ENCODE measurements at places on chromosomes 5 and 9. TPM values are rescaled to one million over a fixed set of nuclear protein-coding genes. Genes with fewer than 3 reads are reported as not detected.

The RELL2 gene
- 0.78 TPM for total RNA-seq

DNA sequence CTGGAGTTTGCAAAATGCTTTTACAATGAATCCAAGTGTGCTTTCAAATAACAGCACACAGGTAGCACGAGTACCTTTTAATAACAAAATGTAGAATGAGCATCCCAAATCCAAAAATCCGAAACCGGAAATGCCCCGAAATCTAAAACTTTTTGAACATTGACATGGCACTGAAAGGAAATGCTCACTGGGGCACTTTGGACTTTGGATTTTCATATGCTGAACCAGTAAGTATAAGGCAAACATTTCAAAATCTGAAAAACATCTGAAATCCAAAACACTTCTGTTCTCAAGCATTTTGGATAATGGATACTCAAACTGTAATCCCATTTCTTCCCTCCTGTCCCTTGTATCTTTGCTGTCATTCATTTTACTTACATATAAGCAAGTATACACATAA lies 50.1 kb downstream of the GCNT4 start:
- DNase-seq = no peak

GRCh38 chr5:83368319-83368718 lies 103.2 kb upstream of the VCAN start:
- DNase-seq = no peak

DNA sequence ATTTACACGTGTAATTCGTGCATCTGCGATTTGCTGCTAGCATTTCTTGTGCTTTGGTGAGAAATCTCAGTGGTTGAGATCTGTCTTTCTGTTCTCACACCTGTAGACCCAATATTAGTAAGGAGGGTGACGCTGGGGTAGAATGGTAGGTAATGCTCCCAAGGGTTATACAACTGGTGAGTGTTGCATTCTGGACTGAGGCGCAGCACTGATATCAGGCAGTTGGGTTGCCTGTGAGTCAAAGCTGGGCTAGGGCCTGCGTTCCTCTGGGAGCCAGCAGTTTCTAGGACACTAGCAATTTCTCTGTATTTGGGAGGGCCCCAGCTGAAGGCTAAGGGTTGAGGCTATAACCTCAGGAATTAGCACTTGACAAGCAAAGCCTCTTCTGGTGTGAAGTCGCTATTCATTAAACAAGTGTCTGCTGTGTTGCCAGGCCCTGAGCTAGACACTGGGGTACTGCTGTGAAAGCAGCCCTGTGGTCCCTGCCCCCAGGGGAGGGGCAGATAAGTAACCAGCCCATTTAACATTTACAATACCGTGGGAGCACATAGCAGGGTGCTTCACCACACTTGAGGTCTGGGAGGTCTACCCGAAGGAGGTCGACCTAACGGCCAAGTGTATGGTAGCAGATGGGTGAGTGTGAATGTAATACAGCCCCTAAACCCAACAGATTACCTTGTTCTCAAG lies 28.7 kb downstream of the LARP1 start:
- no peak for DNase-seq

The RAB24 gene
- total RNA-seq = 18.9 TPM

DNA sequence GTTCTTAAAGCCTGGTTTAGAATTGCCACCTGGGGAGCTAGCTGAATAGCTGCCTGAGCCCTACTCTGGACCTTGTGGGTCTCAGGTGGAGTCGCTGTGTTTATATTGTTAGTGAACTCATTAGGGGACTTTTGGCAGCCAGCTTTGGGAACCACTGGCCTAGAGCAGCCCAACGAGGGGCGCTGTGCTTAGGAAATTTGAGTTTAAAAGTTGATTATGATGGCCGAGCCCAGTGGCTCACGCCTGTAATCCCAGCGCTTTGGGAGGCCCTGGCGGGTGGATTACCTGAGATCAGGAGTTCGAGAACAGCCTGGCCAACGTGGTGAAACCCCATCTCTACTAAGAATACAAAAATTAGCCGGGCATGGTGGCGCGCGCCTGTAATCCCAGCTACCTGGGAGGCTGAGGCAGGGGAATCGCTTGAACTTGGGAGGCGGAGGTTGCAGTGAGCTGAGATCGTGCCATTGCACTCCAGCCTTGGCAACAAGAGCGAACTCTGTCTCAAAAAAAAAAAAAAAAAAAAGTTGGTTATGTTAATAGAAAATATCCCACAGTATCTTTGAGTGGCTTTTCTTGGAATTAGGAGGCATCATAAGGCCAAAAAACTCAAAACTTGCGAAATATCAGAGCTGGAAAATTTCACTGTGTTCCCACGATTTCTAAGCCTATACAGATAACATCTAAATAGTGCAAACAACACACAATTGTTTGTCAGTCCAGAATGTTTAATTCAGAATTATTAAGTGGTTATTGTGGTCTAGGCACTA lies 809 bp downstream of the MCCC2 start:
- no peak for DNase-seq

GRCh38 chr9:76044266-76044819 lies 153.9 kb downstream of the PCSK5 start:
- no peak for DNase-seq

The SNCAIP gene
- total RNA-seq = 1.7 TPM

The WNK2 gene
- 200 TPM for total RNA-seq

The PRR7 gene
- total RNA-seq = 1.4 TPM

GRCh38 chr9:132935026-132935425 lies 9.4 kb downstream of the TSC1 start:
- DNase-seq = no peak

The MOB3B gene
- 1.5 TPM for total RNA-seq

The FGF18 gene
- 10.1 TPM for total RNA-seq

The TOPORS gene
- 8.7 TPM for total RNA-seq

The SHC3 gene
- total RNA-seq = 1.1 TPM

The SEC61B gene
- total RNA-seq = 49.6 TPM

DNA sequence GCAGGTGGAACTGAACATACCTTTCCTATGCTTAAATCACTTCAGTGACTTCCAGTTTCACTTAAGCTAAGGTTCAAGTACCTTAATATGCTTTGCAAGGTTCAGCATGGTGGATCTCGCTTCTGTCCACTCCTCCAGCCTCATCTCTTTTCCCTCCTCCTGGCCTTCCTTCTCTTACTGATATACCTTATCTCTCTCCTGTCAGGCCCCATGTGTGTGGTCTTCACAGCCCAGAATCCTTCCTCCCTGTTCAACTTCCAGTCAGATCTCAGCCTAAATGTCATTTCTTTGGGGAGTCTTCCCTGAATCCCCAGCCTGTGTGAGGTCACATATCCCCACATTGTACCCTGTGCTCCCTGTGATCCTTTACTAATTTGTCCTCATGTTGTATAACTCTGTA lies 87.7 kb downstream of the ANGPTL2 start:
- no peak for DNase-seq

GRCh38 chr9:114677418-114677817 lies 4.6 kb downstream of the TEX48 start:
- no peak for DNase-seq

- peak; percentile 85 for DNase-seq
Measured at GRCh38 chr5:148965511-148966265, 97.2 kb downstream of the SH3TC2 start.

DNA sequence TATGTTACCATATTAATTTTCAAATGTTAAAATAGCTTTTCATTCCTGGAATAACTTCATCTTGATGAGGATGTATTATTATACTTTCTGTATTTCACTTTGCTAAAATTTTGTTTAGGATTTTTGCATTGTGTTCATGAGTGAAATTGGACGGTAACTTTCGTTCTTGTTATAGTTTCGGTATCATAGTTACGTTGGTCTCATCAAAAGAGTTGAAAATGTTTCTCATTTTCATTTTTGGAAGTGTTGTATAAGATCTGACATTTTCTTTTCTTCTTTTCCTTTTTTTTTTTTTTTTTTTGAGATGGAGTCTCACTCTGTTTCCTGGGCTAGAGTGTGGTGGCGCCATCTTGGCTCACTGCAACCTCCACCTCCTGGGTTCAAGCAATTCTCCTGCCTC lies 20.0 kb downstream of the PRRT1B start:
- no peak for DNase-seq

The EGFLAM gene
- total RNA-seq = 8.8 TPM

- no peak for DNase-seq
Measured at GRCh38 chr5:102600964-102601363, 102.2 kb upstream of the SLCO6A1 start.

- no peak for DNase-seq
Measured at GRCh38 chr5:76438025-76438424, 34.9 kb downstream of the IQGAP2 start.

The ARHGEF28 gene
- 1.9 TPM for total RNA-seq

- no peak for DNase-seq
Measured at GRCh38 chr5:6675784-6676491, 37.3 kb upstream of the TENT4A start.

DNA sequence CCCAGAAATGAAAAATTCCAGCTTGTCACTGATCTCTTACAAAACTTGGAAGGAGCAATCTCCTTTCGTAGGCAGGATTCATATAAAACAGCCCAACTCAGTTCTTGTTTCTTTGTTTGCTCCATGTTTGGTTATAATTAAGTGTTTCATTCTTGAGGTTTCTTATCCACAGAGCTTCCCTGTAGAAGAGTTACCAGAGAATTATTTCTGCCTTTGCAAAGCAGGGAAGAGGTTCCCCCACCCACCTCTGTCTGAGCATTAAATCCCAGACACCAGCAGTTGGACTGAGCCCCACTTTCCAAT lies 34.1 kb upstream of the RAI14 start:
- no peak for DNase-seq

The BAAT gene
- total RNA-seq = not detected

DNA sequence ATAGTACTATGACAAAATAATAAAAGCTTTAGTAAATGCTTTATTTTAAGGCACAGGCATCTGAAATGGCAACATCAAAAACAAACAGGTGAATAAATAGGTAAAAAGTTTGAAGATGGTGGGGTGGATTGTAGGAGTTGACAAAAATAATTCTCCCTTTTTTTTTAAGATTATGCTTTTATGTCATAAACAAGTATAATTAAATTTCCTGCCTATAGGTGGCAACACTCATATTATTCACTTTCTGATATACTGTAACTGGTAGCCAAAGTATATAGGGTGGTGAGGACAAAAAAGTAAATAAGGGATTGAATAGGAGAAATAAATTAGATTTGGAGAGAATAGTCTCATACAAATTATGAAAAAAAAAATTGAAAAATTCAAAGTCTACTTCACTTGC lies 120.0 kb upstream of the ACOT12 start:
- no peak for DNase-seq

The FIBCD1 gene
- 0.57 TPM for total RNA-seq

DNA sequence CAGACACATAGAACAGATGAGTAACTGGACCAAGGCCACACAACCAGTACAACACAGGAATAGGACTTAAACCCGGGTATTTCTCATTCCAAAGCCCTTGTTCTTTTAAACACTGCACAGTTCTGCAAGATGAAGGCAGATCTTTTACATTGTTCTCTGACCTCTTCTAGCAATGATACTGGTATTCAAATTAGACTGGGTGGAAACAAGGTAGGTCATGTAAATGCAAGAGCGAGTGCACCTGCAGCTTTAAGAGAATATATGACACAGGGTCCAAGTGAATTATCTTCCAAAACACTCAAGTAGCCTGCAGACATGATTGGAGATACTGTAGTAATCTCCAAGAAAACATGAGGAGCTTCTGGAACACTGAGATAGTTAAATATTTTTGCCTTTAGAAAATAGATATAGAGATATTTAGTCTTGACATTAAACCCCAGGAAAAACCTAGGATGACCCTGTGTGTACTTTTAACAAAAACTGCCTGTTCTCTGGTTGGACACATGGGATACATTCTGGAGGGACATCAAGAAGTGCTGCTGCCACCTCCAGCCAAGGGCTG lies 130.6 kb upstream of the EPB41L4A start:
- no peak for DNase-seq
